ENCODE measurements at places on chromosomes 7 and 10. TPM values are rescaled to one million over a fixed set of nuclear protein-coding genes. Genes with fewer than 3 reads are reported as not detected.

DNA sequence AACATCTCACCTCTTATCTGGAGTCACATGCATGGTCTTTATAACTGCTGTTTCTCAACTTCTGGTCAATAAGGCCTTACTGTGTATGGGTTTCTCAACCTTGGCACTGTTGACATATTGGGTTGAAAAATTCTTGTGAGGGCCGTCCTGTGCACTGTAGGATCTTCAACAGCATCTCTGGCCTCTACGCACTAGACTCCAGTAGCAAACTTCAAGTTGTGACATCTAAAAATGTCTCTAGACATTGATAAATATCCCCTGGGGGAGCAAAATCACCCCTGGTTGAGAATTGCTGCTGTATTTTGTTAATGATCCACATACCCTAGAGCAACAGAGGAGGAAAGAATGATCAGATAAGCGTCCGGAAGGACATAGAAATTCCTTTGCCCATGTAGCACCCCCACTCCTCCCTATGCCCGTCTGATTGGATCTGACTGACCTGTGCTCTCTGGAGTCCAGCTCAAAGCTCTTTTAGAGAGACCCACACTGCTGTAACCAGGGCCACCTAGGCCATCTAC lies 423.5 kb upstream of the ZMIZ1 start:
- no peak for DNase-seq

- DNase-seq = no peak
Measured at GRCh38 chr10:9305018-9305655, 1250.6 kb downstream of the GATA3 start.

GRCh38 chr7:92813390-92814024 lies 22.9 kb downstream of the CDK6 start:
- DNase-seq = no peak

Gene C1GALT1
- 14.1 TPM for total RNA-seq

Gene GPR22
- 36.4 TPM for total RNA-seq

Gene SLC26A5
- not detected for total RNA-seq

Gene IMPDH1
- 20.0 TPM for total RNA-seq
